ENCODE measurements at places on chromosomes 2 and 18.

GRCh38 chr2:162840598-162841246 lies 2.2 kb upstream of the KCNH7 start:
- H3K27ac ChIP-seq: no peak overlapping the region
- no peaks in the 10 kb centered on the region for H3K4me1 ChIP-seq
- peaks cover 21% of the 10 kb centered on the region for H3K27me3 ChIP-seq
- H3K36me3 ChIP-seq: no peaks in the 10 kb centered on the region
- peak; percentile 23 for DNase-seq

- peaks cover 56% of the 10 kb centered on the region for H3K36me3 ChIP-seq
- H3K4me1 ChIP-seq: peaks cover 5% of the 10 kb centered on the region
- H3K4me3 ChIP-seq: no peak overlapping the region
- no peak for DNase-seq
Measured at GRCh38 chr2:42331569-42332284, 29.3 kb downstream of the COX7A2L start.

- H3K4me3 ChIP-seq: no peak overlapping the region
- H3K27me3 ChIP-seq: no peaks in the 10 kb centered on the region
- no peak for DNase-seq
- no peaks in the 10 kb centered on the region for H3K36me3 ChIP-seq
- H3K27ac ChIP-seq: no peak overlapping the region
Measured at GRCh38 chr2:104158191-104158590, 695.7 kb upstream of the POU3F3 start.

DNA sequence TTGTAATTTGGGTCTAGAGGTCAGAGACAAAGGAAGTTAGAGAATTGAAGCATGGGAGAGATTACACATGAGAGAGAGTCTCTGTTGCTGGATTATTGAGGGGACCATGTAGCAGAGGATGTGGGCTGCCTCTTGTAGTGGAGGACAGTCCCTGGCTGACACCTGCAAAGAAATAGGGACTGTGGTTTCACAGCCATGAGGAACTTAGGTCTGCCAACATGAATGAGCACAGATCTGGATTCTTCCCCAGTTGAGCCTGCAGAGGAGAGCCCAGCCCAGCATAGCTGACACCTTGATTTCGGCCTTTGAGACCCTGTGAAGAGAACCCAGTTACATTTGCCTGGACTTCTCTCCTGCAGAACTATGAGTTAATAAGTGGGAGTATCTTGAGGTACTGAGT lies 179.5 kb upstream of the TWIST2 start:
- peaks cover 1% of the 10 kb centered on the region for H3K4me1 ChIP-seq
- DNase-seq: no peak
- peaks cover 23% of the 10 kb centered on the region for H3K27me3 ChIP-seq
- no peaks in the 10 kb centered on the region for H3K36me3 ChIP-seq
- no peak overlapping the region for H3K27ac ChIP-seq

DNA sequence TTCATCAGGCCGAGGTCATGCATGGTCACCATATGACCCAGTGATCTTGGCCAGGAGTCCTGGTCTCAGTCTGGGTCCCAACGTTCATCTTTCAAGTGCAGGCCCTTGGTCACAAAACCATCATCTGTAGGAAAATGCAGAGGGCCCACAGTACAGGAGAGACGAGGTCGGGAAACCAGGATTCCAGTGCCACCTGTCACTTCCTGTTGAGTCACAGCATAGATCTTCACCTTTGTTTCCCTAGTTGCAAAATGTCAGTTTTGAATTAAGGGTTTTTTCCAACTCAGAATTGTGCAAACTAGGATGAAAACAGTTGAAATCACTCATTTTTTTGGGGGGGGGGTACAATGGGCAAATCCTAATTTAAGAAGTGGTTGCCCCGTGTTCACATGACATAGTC lies 162.2 kb downstream of the INSIG2 start:
- no peaks in the 10 kb centered on the region for H3K4me1 ChIP-seq
- no peak for DNase-seq
- no peak overlapping the region for H3K4me3 ChIP-seq
- no peak overlapping the region for H3K27ac ChIP-seq
- H3K36me3 ChIP-seq: no peaks in the 10 kb centered on the region

GRCh38 chr2:149800624-149801542 lies 213.3 kb upstream of the MMADHC start:
- H3K4me3 ChIP-seq: no peak overlapping the region
- DNase-seq: no peak
- no peaks in the 10 kb centered on the region for H3K4me1 ChIP-seq
- no peaks in the 10 kb centered on the region for H3K36me3 ChIP-seq

DNA sequence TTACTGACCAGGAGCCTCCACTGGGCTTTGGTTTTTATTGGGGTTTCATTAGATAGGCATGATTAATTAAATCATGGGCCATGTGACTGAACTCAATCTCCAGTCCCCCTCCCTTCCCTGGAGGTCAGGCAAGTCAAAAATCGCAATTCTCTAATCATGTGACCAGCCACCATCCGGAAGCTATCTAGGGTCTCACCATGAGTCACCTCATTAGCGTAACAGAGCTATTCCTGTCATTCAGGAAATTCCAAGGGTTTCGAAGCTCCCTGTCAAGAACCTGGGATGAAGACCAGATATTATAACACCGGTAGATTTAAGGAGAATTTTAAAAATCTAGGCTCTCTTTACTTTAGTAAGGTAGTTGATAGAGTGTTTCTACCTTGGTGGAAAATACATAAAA lies 180.3 kb upstream of the TCF4 start:
- H3K36me3 ChIP-seq: no peaks in the 10 kb centered on the region
- H3K4me3 ChIP-seq: no peak overlapping the region
- no peak for DNase-seq
- H3K27me3 ChIP-seq: peaks cover 3% of the 10 kb centered on the region
- no peak overlapping the region for H3K27ac ChIP-seq
- no peaks in the 10 kb centered on the region for H3K4me1 ChIP-seq

DNA sequence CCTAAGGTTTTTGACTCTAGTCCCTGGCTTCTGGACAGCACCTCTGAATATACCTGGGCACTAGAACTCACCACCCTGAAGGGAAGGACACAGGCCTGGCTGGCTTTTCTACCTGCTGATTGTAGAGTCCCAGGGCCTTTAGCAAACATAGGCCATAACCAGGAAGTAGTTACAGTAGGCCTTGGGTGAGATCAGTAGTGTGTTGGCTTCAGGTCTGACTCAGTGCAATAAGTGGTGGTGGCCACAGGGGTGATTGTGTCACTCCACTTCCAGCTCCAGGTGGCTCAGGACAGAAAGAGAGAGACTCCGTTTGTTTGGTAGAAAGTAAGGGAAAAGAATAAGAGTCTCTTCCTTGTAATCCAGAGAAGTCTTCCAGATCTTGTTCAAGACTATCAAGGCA lies 101.7 kb upstream of the LGALSL start:
- H3K4me3 ChIP-seq: no peak overlapping the region
- DNase-seq: no peak
- no peak overlapping the region for H3K27ac ChIP-seq
- no peaks in the 10 kb centered on the region for H3K36me3 ChIP-seq
- H3K4me1 ChIP-seq: peaks cover 4% of the 10 kb centered on the region
- H3K27me3 ChIP-seq: peaks cover 19% of the 10 kb centered on the region

- H3K27me3 ChIP-seq: no peaks in the 10 kb centered on the region
- peak overlapping the region; percentile 61 for H3K27ac ChIP-seq
- peak; percentile 35 for DNase-seq
- no peak overlapping the region for H3K4me3 ChIP-seq
- H3K4me1 ChIP-seq: peaks cover 52% of the 10 kb centered on the region
Measured at GRCh38 chr18:23828426-23828825, 139.2 kb downstream of the LAMA3 start.

DNA sequence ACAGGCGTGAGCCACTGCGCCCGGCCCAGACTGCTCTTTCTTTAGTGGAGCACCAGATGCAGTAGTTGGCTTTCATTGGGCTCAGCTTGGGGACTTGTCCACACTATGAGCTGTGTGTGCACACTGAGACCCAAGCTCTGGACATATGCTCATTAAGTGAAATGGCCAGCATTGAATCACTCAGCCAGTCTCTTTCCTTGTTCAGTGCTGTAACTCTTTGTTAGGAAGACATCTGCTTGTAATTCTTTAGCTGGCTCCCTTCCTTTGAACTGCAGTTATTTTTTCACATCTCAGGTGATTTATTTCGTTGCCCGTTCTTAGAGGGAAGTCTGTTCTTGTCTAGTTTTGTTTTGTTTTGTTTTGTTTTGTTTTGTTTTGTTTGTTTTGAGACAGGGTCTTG lies 70.5 kb downstream of the CAB39 start:
- H3K4me1 ChIP-seq: peaks cover 85% of the 10 kb centered on the region
- no peaks in the 10 kb centered on the region for H3K27me3 ChIP-seq
- no peak overlapping the region for H3K27ac ChIP-seq
- H3K4me3 ChIP-seq: no peak overlapping the region
- no peak for DNase-seq

GRCh38 chr2:216365518-216365917 lies 6.8 kb downstream of the MARCHF4 start:
- DNase-seq: no peak
- H3K4me1 ChIP-seq: peaks cover 2% of the 10 kb centered on the region
- H3K27ac ChIP-seq: no peak overlapping the region

DNA sequence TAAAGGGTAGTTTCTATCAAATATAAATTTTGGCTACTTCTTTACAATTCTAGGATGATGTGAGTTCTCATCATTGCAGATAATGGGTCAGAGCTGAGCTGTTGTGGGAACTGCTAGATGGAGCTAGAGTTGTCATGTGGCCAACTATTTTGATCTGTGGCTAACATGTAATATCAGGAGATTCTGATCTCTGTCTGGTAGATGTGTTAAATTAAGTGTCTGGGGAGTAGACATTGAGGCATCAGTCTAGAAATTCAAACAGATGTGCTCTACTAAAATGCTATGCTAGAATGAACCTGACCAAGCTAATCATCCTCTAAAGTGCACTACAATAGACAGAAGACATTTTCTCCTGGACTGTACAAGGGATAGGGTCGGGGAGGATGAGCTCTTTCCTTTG lies 30.3 kb upstream of the DARS1 start:
- no peaks in the 10 kb centered on the region for H3K36me3 ChIP-seq
- H3K4me1 ChIP-seq: peaks cover 19% of the 10 kb centered on the region
- no peak overlapping the region for H3K27ac ChIP-seq
- DNase-seq: no peak
- no peak overlapping the region for H3K4me3 ChIP-seq

- DNase-seq: peak; percentile 6
- no peaks in the 10 kb centered on the region for H3K27me3 ChIP-seq
- H3K4me3 ChIP-seq: no peak overlapping the region
- H3K27ac ChIP-seq: no peak overlapping the region
- peaks cover 23% of the 10 kb centered on the region for H3K4me1 ChIP-seq
Measured at GRCh38 chr2:196336715-196337114, 165.3 kb upstream of the STK17B start.

DNA sequence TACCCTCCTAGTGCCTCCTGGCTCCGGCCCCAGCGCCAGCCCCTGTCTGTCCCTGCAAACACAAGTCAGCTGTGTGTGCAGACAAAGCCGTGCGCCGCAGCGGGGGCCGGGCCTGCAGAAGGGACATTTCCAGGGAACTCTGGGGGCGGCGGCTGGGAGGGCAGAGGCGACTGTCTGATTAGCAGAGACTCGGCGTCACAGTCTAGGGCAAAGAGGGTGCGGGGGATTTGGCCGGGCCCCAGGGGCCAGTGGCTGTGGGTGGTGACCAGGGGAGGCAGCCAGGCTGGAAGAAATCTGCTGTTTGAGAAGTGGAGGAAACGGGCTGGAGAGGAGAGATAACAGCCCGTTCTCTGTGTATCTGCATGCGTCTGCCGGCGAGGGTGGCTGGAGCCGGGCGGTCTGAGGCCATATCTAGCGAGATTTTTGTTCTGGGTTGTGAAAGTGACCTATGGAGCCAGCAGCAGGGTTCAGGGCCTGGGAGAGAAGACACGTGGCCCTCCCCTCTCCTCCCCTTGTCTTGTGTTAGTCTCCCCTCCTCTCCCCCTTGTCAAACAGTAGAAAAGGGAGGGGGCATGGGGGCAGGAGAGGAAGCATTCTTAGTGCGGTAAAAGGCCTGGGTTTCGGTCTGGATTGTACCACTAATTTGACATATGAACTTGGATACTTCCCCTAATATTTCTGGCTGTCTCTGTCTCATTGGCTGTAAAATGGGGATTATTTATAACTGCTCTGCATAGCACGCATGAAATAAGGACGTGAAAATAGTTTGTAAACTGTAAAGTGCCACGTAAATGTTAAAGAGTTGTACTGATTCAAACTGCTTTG lies 169.4 kb downstream of the SMAD7 start:
- peaks cover 47% of the 10 kb centered on the region for H3K4me1 ChIP-seq
- H3K36me3 ChIP-seq: no peaks in the 10 kb centered on the region
- no peak for DNase-seq
- H3K27me3 ChIP-seq: no peaks in the 10 kb centered on the region

GRCh38 chr2:179682756-179683155 lies 178.7 kb downstream of the ZNF385B start:
- H3K4me1 ChIP-seq: no peaks in the 10 kb centered on the region
- H3K36me3 ChIP-seq: no peaks in the 10 kb centered on the region
